Activated T-cell treated with anti-CD3 and anti-CD28 coated beads, Interleukin-2, amount 50 U/mL, for 1 hour (primary cell): ENCODE measurements at places on chromosomes 11 and 22.

- no peak for DNase-seq
Measured at GRCh38 chr11:92269021-92269420, 44.4 kb downstream of the FAT3 start.

- no peak for DNase-seq
Measured at GRCh38 chr11:16874275-16874975, 136.0 kb downstream of the C11orf58 start.

DNA sequence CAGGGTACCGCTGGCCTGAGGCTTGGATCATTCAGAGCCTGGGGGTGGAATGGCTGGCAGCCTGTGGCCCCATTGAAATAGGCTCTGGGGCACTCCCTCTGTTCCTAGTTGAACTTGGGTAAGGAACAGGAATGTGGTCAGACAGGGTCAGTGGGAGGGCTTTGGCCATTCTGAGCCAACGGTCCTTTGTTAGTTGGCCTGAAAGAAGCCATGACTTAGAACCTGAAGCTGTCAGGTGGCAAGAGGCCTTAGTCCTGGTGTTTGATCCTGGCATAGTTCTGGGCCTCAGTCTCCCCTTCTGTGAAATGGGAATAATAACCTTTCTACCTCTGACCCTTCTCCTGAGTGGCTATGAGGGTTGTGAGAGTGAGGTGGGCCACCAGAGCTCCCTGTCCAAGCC lies 8.3 kb downstream of the PGAP2 start:
- DNase-seq = no peak

GRCh38 chr11:35165030-35165422 lies 26.1 kb downstream of the CD44 start:
- no peak for DNase-seq

GRCh38 chr11:19730373-19730772 lies 17.7 kb downstream of the NAV2 start:
- no peak for DNase-seq

DNA sequence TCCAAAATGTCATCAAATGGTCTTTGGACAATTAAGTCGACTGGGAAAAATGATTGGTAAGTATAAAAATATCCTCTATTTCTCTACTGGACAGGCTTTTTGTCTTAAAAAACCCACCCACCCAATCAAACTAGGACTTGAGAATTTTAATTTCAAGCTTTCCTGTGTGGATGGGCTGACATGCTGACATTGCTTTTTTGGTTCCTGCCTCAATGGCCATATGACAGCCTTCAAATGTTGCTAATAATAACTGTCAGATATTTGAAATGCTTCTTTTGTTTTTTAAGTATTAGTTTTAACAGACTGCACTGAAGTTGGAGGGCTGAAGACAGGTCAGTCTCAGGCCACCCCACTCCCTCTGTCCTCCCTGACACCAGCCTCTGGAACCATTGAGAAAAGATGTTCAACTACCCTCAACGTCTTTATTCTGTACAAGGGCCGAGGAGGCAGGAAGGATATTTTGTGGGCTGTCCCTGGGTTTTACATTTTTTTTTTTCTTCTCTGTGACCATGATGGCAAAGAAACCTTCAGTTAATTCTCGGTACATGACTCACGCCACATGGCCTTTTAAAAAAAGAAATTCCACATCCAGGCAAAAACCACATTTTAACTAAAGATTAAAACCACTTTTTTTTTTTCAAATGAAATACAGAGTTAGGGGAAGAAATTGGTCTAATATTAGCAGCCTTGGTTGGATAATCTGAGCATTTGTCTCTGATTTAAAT lies 130.4 kb downstream of the SLC1A2 start:
- no peak for DNase-seq

- DNase-seq = no peak
Measured at GRCh38 chr11:70603114-70603755, 204.9 kb downstream of the CTTN start.

DNA sequence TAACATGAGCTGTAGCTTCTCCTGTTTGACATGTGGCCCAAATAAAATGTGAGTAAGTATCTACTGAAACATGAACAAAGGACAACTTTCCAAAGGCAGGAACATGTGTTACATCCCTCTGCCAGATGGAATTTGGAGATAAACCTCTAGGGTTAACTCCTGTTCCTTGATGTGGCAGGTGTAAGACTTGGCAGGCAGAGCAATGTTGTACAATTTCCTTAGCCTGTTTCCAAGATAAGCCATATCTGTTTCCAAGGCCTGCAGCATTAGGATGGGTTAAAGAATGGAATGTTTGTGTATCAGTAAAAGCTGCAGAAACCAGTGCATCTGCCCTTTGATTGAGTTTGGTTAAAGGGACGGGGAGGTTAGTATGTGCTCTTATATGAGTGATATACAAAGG lies 8.8 kb upstream of the DNAJB13 start:
- DNase-seq = no peak

- DNase-seq = no peak
Measured at GRCh38 chr11:78248903-78249302, 60.2 kb downstream of the USP35 start.

GRCh38 chr22:44026630-44027511 lies 2.8 kb downstream of the PARVB start:
- DNase-seq = peak; percentile 51

- no peak for DNase-seq
Measured at GRCh38 chr11:30585892-30586250, 282 bp downstream of the MPPED2 start.

DNA sequence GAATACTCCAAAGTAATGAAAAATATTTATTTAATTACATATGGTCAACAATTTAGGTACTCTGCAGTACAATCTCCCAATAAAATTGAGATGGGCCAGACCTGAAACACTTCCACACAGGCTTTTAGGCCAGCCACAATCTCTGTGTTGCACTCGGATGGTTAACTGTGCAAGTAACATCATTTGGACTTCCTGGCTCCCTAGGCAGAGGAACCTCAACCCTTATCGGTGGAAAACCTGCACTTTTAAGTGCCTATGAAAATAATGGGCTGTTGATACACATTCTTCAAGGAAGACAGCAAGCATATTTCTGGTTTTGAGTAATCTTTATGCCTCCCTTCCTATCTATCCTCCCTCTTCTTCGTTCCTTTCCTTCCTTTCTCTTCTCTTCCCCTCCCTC lies 343.1 kb downstream of the SOX6 start:
- no peak for DNase-seq

- peak; percentile 45 for DNase-seq
Measured at GRCh38 chr11:67584205-67584880, 731 bp downstream of the GSTP1 start.

DNA sequence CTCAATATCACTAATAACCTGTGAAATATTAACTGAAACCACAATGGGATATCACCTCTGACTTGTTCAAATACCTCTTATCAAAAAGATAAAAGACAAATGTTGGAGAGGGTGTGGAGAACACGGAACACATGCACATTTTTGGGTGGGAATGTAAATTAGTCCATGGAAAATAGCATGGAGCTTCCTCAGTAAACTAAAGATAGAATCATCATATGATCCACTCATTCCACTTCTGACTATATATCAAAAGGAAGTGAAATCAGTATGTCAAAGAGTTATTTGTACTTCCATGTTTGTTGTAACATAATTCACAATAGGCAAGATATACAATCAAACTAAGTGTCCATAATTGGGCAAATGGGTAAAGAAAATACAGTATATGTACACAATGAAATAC lies 57.4 kb downstream of the TYR start:
- DNase-seq = no peak

DNA sequence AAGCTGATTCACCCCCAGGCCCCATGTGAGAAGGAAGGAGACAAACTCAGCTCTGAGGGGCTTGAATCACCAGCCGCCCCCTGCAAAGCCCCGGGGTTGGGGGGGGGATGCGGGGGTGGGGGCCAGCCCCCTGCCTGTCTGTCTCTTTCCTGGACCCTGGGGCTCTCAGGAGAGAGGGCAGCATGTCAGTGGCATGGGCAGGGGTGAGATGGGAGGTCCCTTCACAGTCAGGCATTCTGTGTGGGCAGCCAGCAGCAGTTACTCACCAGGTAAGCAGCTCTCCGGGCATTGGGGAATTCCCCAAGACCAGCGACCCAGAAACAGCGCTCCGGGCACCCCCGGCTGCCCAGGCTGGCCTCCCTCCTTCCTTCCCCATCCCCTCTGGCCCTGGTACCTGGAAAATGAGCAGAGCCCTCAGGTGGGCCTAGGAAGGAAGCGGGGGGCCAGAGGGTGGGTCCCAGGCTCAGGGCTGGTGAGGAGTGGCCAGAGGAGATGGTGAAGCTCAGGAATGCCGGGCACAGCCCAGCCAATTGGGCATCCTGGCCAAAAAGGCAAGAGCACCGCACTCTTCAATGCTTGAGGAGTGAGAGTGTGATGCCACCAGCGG lies 4.2 kb upstream of the LIF start:
- DNase-seq = no peak

GRCh38 chr11:128726458-128727139 lies 32.7 kb downstream of the FLI1 start:
- no peak for DNase-seq

- no peak for DNase-seq
Measured at GRCh38 chr11:31818425-31818755, 7.3 kb upstream of the PAX6 start.

- peak; percentile 18 for DNase-seq
Measured at GRCh38 chr11:3163241-3163981, 1.7 kb downstream of the OSBPL5 start.

- no peak for DNase-seq
Measured at GRCh38 chr11:130711193-130711592, 205.1 kb downstream of the SNX19 start.

- no peak for DNase-seq
Measured at GRCh38 chr11:116962108-116962507, 124.7 kb upstream of the APOA1 start.

DNA sequence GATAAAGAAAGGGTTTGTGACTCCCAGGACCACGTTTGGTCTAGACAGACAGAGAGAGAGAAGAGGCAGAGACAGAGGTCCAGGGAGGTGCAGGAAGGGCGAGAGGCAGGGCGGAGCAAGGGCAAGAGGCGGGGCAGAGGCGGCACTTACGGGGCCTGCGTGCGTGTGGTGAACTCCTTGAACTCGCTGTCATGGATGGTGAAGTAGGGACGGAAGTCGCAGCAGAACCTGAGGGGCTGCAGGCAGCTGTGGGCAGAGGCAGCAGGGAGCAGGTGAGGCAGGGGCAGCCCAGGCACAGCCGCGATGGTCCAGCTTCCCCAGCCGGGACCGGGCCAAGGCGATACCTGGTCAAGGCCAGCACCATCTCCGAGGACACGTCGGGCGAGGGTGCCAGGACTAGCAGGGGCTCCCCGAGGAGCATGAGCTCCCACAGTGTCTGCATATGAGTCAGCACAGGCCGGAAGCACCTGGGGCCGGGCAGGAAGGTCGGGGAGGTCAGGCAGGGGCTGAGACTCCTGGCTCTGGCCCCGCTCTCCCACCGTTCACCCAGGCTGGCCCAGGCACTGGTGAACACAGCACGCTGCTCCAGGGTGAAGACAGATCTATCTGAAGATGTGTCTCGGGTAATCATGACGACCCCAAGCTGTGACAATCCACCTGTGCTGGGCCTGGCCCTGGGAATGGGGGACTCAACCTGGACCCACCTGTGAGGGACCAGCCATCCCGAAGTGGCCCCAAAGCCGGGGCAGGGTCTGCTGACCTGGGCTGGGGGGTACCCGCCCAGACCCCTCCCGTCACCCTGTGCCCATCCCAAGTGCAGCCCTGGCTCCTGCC lies 7.2 kb upstream of the PLXNB2 start:
- DNase-seq = peak; percentile 67

GRCh38 chr11:47998733-47999359 lies 18.5 kb downstream of the PTPRJ start:
- no peak for DNase-seq

GRCh38 chr11:82714346-82715174 lies 19.1 kb downstream of the FAM181B start:
- DNase-seq = no peak

DNA sequence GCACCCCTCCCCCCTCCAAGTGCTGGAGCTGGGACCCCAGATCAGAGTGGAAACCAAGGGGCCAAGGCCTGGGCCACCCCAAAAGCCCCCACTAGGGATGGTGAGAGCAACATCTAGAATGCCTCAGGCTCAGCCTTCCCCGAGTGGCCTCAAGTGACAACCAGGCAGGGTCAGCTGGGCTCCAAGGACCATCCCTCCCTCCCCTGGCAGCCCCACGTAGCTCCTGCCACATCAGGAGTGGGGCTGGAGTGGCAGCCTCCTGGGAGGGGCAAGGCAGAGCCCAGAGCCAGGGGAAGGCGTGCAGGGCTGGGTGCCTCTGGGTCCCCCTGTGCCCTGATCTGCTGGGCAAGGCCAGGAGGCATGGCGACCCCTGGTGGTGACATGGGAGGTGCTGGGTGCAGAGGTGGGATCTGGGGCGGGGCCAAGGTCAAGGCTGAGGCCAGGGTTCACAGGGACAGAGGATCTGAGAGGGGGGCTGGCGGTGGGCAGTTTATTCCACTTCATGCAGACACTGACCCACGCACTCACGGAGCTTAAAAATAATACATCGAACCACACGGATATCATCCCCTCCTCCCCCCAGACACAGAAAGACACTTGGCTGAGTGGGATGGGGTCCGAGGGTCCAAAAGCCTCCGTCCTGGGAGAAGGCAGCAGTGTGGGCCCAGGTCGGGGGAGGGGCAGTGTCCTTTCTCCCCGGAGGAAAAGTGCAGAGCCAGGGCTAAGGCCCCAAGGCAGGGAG lies 15.8 kb upstream of the EHD1 start:
- DNase-seq = peak; percentile 92

DNA sequence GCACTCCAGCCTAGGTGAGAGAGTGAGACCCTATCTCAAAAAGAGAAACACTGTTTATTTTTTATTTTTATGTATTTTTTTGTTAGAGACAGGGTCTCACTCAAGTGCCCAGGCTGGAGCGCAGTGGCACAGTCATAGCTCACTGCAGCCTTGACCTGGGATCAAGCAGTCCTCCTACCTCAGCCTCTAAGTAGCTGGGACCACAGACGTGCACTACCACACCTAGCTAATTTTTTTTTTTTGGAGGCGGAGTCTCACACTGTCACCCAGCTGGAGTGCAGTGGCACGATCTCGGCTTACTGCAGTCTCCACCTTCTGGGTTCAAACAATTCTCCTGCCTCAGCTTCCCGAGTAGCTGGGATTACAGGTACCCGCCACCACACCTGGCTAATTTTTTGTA lies 6.4 kb downstream of the RBX1 start:
- DNase-seq = no peak

- peak; percentile 69 for DNase-seq
Measured at GRCh38 chr11:61026121-61027031, 54.9 kb downstream of the CD6 start.

- no peak for DNase-seq
Measured at GRCh38 chr11:66956689-66957290, 1.4 kb downstream of the PC start.

DNA sequence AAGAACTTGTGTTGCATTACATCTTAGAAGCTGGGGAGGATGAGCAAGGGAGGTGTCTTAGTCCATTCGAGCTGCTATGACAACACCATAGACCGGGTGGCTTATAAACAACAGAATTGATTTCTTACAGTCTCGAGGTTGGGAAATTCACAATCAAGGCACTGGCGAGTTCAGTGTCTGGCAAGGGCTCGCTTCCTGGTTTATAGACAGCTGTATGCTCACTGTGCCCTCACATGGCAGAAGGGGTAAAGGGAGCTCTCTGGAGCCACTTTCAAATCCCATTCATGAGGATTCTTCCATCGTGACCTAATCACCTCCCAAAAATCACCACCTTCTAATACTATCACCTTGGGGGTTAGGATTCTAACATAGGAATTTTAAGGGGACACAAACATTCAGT lies 150.0 kb upstream of the NECTIN1 start:
- no peak for DNase-seq
